ENCODE measurements at places on chromosomes 13 and 19.
A peak's percentile ranks its signal among the peaks of the same experiment; 100 is the strongest.

DNA sequence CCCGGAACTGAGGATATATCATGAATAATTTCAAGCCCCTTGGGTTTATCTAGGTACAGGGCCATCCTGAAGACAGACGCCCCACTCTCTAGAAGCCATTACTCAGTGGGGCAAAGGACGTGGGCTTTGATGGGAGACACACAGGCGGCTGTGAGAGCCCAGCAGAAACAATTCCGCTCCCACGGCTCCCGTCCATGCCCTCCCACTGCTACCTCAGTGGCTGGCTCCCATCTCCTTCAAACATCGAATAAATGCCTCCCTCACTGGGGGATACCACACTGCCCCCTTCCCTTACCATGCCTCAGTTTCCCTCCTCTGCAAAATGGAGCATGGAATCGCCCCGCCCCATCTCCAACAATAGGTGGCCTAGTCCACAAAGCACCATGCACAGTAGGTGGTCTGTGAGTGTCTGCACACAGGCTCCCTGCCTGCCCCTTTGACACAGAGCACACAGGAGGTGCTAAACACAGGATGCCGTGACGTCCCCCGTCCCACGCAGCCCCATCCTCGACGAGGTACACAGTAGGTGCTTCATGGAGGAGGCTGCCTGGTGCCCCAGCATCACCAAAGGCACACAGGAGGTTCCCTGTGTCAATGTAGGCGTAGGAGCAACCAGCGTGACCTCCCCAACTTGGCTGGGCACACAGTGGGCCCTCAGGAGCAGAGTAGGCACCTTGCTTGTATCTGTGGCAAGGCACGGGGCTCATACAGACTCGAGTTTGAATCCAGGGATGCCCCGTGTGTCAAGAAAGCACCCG lies 46.0 kb downstream of the PTPRS start:
- no peak for DNase-seq

DNA sequence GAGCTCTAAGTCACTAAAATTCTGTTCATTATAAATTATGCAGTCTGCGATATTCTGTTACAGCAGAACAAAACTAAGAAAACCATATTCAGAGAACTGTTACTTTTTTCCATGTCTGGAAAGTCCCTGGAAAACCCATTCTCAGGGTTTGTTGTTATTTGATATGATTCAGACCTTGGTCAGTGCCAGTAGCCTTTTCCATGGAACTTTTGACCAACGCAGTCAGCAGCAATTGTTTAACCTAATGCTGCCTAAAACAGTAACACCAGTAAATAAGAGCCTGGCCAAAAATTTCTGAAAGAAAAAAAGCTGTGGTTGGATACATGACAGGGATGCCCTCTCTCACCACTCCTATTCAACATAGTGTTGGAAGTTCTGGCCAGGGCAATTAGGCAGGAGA lies 402.7 kb downstream of the TBC1D4 start:
- peak; percentile 73 for DNase-seq

GRCh38 chr19:377801-378581 lies 31.0 kb downstream of the C2CD4C start:
- DNase-seq, result no peak

DNA sequence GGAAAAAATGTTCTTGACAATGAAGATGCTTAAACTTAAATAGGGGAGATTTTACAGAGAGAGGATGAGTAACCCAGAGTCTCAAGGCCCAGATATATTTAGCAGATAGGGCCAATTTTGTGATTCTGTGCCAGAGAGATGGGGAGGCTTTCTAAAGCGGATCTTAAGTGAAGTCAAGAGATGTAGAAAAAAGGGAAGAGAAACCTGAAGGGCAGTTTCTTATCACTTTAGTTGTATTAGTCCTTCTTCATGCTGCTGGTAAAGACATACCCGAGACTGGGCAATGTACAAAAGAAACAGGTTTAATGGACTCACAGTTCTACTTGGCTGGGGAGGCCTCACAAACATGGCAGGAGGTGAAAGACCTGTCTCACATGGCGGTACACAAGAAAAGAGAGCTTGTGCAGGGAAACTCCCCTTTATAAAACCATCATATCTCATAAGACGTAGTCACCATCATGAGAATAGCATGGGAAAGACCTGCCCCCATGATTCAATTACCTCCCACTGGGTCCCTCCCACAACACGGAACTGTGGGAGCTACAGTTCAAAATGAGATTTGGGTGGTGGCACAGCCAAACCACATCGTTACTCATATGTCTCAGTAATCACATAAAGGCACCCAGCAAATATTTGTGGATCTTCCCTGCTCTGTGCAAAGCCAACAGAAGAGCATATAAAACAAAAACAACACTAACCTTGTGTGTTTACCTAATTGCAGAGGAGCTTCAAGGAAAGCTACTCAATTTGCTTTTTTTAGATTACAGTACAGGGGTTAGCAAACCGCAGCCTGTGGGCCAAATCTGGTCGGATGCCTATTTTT lies 102.6 kb upstream of the MYCBP2 start:
- peak; percentile 66 for DNase-seq

GRCh38 chr13:59587971-59588716 lies 575.6 kb downstream of the DIAPH3 start:
- DNase-seq, result no peak

GRCh38 chr19:28406966-28407365 lies 806.0 kb downstream of the UQCRFS1 start:
- no peak for DNase-seq

DNA sequence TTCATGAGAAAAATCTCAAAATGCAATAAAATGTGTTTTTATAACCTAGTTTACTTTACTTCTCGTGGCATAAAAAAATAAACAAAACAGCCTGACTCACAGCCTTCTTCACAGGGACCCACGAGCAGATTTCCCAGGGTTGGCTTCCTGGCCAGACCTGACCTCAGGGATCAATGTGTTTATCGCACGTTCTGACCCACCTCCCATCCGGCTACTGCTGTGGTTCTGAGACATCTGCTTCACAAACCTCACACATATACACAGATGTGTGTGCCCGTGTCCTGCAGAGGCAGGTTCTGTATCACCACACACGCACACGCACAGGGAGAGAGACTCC lies 118.3 kb downstream of the COL4A2 start:
- peak; percentile 50 for DNase-seq
